ENCODE measurements at places on chromosomes 7 and 10.

DNA sequence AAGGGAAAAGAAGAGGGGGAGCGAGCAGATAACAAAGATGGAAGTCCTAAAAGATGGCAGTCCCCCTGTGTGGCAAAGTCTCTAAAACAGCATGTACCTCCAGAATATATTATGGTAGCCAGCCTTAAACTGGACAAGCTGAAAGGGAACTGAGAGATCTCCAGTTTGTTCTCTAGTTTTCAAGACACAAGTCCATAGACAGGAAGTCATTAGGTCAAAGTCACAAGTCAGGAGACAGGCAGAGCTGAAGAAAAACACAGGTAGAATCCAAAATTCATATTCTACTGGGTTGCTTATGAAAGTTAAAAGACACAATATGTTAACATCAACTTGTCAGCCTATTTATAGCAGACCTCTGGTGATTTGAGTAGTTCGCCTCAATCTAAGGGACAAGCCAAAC lies 38.7 kb downstream of the FAM107B start:
- no peak for DNase-seq

GRCh38 chr7:151340794-151341356 lies 737 bp upstream of the NUB1 start:
- DNase-seq, result no peak

GRCh38 chr10:44278837-44279324 lies 106.0 kb downstream of the CXCL12 start:
- no peak for DNase-seq

DNA sequence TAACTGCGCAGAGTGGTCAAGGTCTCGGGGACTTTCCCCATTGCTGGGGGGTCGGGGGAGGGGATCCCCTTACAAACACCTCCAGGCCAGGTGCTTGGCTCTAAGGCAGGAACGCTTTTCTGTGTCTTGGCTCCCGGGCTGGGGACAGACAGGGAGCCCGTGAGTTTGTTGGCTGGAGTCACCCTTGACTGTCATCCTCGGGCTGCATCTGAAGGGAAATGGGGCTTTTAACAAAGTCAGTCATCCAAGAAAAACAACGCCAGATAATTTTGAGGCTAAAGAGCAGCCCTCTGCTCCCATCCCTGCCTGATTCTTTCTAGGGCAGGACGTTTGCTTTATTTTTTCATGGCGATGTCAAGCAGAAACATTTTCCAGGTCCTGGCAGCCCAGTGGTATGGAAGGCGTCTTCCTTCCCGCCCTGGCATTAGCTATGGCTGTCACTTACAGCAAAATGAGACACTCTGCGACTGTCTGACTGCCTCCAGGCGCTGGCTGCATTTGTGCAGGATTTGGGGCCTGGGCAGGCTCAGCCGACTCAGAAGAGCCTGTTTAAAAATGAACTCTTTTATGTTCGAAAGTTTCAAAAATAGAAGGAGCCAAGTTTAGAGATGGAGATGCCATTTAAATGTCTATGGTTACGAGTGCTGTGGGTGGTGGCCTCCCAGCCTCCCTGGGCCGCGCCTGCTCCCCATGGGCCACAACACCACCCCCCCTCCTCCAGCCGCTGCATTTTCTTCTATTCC lies 54.7 kb upstream of the TNS3 start:
- no peak for DNase-seq

GRCh38 chr10:104811166-104811565 lies 170.1 kb downstream of the SORCS3 start:
- no peak for DNase-seq

GRCh38 chr10:116721547-116722392 lies 20.6 kb downstream of the HSPA12A start:
- DNase-seq, result no peak

DNA sequence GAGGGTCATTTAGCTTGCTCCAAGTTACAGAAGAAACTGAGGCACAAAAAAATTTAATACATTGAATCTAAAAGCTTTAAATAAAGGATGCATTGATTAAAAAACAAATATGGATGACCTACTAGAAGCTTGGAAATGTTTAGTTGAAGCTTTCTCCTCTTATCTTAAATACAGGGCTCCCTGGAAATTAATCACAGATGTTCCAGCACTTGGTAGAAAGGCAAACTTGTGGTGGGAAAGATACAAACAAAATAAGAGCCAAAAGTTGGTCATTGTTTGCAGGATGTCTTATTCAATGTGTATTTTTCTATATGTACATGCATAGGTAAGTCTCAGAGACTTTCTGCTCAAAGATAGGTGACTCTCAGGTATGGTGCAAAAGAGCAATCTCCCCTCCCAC lies 40.7 kb upstream of the LYZL1 start:
- DNase-seq, result no peak

GRCh38 chr10:70816220-70816894 lies 609 bp downstream of the SGPL1 start:
- peak; percentile 39 for DNase-seq

DNA sequence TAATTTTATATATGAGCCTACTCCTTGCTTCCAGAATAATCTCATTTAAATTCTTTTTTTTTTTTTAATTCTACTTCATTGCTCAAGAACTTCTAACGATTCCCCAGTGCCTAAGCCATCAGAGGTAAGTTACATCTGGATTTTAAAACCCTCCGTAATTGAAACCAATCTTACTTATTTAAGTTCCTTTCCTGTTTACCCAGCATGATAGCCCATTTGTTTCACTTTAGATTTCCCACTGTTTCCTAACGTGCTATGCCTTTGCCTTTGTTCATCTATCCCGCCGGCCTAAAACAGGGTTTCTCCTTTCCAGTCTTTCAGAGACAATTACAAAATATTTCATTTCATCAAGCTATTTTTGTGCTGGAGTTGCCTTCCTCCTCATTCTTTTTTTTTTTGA lies 75.8 kb upstream of the ETV1 start:
- no peak for DNase-seq

- DNase-seq, result no peak
Measured at GRCh38 chr10:102603946-102604345, 40.3 kb upstream of the TRIM8 start.

- no peak for DNase-seq
Measured at GRCh38 chr10:614139-614711, 75.2 kb downstream of the DIP2C start.

- DNase-seq, result no peak
Measured at GRCh38 chr10:127577376-127578258, 28.5 kb downstream of the NPS start.

DNA sequence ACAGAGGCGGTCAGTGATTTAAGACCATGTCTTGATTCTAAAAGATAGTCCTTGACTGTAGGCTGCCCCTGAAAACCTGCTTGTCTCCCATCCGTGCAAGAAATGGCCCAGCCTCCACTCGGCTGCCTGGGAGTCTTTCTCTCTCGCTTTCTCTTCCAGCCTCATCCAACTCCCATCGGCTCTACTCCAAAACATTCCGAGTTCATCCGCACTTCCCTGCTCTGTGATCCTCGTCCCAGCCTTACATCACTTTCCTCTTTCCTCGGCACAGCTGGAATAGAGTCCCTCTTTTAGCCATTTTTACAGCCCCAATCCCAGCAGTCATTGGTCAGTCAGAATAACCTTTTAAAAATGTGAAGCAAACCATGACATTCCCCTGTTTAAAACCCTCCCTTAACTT lies 135.1 kb downstream of the TAX1BP1 start:
- DNase-seq, result no peak

- DNase-seq, result no peak
Measured at GRCh38 chr7:36961693-36962092, 237.4 kb upstream of the AOAH start.

GRCh38 chr7:97446361-97446760 lies 285.5 kb upstream of the TAC1 start:
- DNase-seq, result no peak
